ENCODE measurements at places on chromosomes 6 and 20. TPM values are rescaled to one million over a fixed set of nuclear protein-coding genes. Genes with fewer than 3 reads are reported as not detected.

The PTK6 gene
- total RNA-seq: not detected

DNA sequence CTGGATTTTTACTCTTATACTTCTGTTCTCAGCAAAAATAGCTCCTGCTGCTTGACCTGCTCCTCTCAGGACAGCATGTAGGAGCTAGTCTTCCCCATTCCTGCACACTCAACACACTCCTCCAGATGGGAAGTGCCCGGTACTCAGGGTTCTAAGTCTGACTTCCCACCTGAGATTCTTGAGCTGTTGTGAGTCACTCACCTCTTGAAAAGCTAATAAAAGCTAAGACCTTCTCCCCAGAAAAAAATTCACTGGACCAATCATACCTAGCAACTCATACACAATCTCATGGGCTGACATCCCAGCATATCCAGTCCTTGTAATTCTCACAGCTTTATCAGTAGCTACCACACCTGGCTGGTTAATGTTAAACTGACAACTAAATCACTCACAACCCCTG lies 53.5 kb downstream of the TRPC4AP start:
- no peak for DNase-seq

- no peak for DNase-seq
Observed at GRCh38 chr6:40138273-40138720, 204.0 kb upstream of the MOCS1 start.

DNA sequence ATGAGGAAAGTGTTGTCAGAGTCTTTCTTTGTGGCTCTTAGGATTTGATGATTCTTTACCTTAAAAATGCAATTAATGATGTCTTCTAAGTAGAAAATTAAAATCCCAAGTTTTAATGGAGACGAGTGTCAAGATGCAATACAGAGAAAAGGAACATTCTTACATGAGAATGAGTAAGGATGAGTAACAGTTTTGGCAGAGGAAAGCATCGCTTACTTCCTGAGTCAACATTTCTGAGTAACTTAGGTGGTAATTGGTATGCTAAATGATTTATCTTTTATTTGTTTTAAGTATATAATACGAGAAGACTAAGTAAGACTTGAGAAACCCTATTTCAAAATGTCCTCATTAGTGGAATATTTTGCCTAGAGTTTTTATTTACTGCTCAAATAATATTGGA lies 101.3 kb downstream of the RTN4IP1 start:
- DNase-seq: no peak

DNA sequence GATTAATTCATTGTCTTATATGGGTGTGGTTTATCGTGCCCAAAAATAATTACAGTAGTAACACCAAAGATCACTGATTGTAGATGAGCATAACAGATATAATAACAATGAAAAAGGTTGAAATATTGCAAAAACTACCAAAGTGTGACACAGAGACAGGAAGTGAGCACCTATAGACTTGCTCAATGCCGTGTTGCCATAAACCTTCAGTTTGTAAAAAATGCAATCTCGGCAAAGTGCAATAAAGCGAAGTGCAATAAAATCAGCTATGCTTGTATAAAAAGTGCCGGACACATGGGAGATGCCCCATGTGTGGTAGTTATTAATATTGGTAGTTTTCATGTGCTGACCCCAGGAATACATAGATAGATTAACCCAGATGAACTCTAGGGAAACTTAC lies 192.6 kb downstream of the NRN1 start:
- no peak for DNase-seq

All from cerebellum (tissue), 4 donors.